Right hindlimb (tissue), 1 donor: ENCODE measurements at places on chromosomes 5 and 9.

- no peak for DNase-seq
Measured at GRCh38 chr5:129438322-129438721, 21.8 kb upstream of the ADAMTS19 start.

GRCh38 chr9:16825331-16825725, 45.1 kb downstream of the BNC2 start:
- no peak for DNase-seq

DNA sequence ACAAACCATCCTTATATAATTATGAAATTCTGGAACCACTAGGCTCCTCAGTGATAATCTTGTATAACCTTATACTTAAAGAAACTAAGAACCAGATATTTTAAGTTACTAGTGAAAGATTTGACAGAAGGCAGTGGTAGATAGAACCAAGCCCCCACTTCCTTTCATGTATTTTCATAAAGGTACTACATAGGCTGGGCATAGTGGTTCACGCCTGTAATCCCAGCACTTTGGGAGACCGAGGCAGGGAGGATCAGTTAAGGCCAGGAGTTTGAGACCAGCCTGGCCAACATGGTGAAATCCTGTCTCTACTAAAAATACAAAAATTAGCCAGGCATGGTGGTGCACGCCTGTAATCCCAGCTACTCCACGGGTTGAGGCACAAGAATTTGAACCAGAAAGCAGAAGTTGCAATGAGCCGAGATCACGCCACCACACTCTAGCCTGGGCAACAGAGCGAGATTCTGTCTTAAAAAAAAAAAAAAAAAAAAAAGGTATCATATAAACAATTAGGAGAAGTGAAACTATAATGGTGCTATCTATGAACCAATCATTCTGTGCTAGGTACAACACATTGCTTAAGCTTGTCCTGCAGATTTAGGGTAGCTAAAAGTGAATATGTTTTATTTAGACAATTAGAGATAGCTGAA, 27.9 kb upstream of the DTWD2 start:
- no peak for DNase-seq

- DNase-seq: no peak
Measured at GRCh38 chr5:131373265-131373664, 109.4 kb downstream of the CDC42SE2 start.

DNA sequence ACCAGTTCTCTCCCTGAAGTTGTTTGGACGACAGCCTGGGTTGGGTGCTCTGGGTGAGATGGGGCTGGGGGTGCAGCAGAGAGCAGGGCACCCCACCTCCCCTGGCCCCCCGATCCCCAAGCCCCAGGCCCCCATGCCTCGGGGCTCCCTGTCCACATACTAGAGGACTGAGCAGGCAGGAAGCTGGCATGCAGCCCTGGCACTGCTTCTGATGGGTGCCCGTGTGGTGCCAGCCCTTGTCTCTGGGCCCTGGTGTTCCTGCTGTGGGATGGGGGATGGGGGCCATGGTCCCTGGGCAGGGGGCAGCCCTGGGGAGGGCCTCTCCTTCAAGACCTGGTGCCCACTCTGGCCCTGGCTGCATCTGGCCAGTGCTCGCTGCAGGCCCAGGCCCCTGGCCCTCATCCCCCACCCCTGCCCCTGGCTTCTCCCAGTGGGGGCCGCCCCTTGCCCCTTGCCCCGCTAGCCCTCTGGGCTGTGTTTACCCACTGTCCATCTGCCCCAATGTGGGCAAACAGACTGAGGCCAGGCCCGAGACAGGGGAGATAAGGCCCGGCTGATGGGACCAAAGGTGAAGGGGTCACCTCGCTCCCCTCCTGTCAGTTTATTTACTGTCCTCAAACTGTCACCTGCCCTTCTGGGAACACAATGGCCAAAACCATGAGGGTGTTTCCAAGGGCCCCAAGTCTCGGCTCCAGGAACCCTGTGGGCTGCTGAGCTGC, 67.3 kb upstream of the RXRA start:
- no peak for DNase-seq

GRCh38 chr9:34380034-34380510, 3.4 kb upstream of the MYORG start:
- DNase-seq: no peak

GRCh38 chr9:5593904-5594303, 35.0 kb upstream of the RIC1 start:
- no peak for DNase-seq

DNA sequence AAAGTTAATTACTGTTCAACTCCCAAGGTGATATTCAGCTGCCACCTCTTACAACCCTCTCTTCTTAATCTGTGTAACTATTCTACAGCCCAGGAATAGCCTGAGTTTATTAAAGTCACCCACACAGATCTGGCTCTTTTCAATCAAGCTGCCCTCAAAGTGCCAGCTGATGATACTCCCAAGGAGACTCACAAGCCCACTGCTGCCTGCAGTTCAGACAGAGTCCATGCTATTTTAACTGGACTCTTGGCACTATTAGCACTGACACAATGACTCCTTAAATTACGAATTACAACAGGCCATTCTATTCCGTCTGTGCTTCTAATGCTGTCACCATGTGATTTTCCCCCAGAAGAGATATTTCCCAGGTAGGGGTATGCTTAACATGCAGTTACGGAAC, 26.3 kb downstream of the REEP5 start:
- DNase-seq: no peak

DNA sequence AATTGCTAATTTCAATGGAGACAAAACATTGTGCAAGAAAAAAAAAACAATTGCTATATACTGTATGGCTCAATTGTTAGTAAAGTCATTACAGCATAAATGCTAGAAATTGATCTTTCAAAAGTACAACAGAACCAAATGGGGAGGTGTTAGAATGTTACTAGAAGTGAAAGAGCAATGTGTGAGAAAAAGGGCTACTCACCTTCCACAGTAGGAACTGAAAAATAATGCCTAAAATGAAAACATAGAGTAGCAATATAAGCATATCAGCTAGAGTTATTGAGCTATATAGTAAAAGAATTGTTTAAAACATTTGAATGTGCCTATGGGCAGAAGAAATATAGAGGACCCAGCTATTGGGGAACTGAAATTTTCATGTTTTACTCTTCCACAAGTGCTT, 10.9 kb upstream of the RXFP3 start:
- no peak for DNase-seq

DNA sequence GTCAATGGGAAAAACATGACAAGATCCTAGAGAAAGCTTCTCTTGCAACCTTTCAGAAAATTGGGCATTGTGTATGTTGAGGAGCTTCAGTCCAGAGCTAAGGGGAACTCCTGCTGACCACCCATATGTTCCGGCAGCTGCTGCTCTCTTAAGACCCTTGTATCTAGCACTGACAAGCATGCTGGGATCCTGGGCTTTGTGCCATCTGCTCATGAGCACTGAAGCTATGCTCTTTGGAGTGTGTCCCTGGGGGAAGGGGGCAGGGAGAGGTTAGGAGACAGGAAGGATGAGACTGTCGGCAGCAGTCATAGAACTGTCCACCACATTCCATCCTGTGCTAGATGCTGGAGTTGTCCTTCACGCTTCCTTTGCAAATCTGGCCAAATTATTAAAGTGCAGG, 109.3 kb downstream of the JAKMIP2 start:
- peak; percentile 69 for DNase-seq
